Ecto neural progenitor cell (in vitro differentiated cells): ENCODE measurements at places on chromosomes 7 and 10.

GRCh38 chr10:71796749-71797405 lies 23.6 kb upstream of the VSIR start:
- no peak for DNase-seq

GRCh38 chr10:59688921-59689351 lies 20.7 kb downstream of the SLC16A9 start:
- no peak for DNase-seq

GRCh38 chr10:71966046-71967004 lies 2.1 kb downstream of the CHST3 start:
- DNase-seq, result no peak

GRCh38 chr10:75502389-75502788 lies 71.0 kb downstream of the LRMDA start:
- no peak for DNase-seq

DNA sequence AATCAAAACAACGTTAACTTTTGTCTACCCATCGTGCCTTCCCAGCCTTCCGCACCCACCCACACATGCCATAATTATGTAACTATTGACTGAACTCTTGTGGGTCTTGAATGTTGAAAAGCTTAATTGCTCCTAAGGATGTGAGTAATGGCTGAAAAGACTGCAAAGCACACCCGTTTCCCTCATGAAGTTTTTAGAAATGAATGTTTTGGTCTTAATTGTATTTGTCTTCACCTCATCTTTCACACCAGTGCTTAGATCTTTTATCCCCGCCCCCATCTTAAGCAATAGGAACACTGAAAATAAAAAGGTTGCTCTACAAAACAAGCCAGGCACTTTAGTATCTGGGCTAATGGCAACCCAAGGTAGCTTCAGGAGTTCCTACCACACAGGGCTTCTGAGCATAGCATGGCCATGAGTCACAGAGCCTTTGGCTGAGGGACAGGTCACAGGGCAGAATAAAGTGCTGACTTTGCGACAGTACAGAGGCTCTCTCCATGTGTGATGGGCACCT lies 690.5 kb downstream of the PARD3 start:
- DNase-seq, result no peak

GRCh38 chr7:95545673-95546072 lies 50.6 kb downstream of the PDK4 start:
- DNase-seq, result no peak

GRCh38 chr10:80415734-80416478 lies 7.6 kb downstream of the PRXL2A start:
- no peak for DNase-seq

DNA sequence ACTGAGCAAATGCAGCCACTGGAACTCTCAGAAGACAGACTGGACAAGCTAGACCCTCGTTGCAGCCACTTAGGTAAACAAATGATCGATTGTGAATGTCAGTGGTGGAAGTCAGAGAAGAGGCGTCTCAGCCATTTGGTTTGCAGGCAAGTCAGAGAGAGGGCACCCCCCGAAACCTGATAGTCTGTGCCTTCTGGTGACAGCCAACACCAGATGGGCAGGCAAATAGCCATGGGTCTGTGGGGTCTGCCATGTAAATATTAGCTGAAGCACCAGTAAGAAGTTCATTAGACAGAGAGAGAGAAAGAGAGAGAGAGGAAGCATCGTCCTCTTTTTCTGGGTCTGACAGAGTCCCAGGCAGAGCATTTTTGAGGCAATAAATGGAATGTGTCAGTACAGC lies 5.4 kb downstream of the PPP1R17 start:
- no peak for DNase-seq

GRCh38 chr7:92725161-92725925 lies 111.0 kb downstream of the CDK6 start:
- DNase-seq, result no peak

DNA sequence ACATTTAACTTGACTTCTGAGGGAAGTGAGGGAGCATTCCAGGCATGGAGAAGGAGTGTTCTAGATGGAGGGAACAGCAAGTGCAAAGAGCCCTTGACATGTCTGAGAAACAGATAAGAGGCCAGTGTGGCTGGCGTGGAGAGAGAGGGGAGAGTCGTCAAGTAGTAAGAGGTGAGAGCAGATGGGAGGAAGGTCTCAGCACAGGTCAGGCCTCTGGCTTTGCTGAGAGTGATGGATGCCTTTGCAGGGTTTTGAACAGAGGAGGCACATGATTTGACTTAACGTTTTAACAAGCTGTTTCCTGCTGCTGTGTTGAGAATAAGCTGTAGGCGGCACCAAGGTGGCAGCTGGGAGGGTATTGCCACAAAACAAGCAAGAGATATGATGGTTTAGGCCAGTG lies 97.2 kb downstream of the KAT6B start:
- DNase-seq, result no peak

GRCh38 chr10:118471863-118472262 lies 123.6 kb downstream of the PRLHR start:
- no peak for DNase-seq

- DNase-seq, result no peak
Observed at GRCh38 chr10:28793482-28793881, 116.2 kb downstream of the BAMBI start.

DNA sequence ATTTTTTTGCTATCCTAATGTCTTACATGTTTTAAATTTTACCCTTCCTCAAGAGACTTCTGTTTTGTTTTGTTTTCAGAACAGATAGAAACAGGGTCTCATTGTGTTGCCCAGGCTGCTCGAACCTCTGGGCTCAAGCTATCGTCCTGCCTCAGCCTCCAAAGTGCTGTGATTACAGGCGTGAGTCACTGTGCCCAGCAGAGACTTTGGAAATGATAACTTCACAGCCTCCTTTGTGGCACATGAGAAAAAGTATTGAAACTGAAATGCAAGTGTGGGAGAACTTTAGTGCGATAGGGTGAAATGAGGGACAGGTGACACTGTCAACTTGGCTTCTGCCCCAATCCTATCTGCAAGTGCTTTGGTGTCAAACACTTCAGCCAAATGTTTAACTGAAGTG lies 21.6 kb downstream of the IRF5 start:
- no peak for DNase-seq

DNA sequence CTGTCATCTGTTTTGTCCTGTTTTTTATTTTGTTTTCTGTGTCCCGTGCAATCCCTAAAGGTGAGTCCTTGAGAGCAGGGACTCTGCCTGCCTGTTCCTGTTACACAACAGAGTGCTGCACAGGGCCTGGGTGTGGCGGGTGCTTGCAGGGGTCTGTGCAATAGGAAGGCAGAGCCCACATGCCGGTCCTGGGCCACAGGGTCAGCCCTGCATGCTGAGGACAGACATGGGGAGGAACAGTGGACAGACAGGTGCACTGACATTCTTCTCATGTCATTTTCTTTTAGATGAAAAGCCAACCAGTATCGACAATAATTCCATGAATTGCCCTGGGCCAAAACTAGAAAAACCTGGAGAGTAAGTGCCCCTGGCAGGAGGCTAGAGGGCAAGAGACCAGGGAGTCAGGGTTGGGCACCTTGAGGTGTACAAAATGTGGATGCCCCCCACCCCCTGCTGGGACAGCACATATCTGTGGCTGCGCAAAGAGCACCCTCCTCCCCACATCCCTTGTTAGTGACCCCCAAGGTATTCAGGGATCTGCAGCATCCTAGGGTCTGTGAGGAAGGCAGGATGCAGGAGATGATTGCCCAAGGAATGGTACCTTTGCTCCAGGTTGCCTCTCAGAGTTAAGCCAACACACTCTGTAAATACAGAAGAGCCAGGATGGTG lies 19.9 kb downstream of the ANTXRL start:
- DNase-seq, result no peak

- no peak for DNase-seq
Observed at GRCh38 chr7:156766666-156767065, 126.1 kb downstream of the RNF32 start.

- no peak for DNase-seq
Observed at GRCh38 chr7:109179601-109180000, 609.9 kb downstream of the DNAJB9 start.
